Activated CD4-positive, alpha-beta T cell treated with anti-CD3 and anti-CD28 coated beads, Interleukin-2, amount 50 U/mL, for 24 hours (primary cell): ENCODE measurements at places on chromosomes 2 and 18.

DNA sequence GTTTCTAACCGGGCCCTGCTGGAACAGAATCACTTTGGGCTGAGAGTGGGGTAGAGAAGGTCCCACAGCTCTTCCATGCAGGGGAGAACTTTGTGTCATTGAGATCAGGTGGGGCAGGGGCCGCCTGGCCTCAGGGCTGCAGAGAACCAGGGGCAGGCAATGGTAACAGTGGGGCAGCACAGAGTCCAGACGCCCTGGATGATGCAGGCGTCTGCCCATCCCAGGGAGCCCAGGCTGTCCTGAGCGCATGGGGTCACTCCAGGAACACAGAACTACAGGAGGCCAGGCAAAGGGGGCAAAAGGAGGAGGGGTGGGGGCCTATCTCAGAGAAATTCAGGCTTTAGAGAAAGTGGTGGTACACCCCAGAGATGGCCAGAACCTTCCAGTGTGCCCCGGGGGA, 121.3 kb downstream of the NDUFA10 start:
- DNase-seq: no peak

GRCh38 chr2:23620841-23621341, 235.9 kb downstream of the KLHL29 start:
- DNase-seq: no peak

DNA sequence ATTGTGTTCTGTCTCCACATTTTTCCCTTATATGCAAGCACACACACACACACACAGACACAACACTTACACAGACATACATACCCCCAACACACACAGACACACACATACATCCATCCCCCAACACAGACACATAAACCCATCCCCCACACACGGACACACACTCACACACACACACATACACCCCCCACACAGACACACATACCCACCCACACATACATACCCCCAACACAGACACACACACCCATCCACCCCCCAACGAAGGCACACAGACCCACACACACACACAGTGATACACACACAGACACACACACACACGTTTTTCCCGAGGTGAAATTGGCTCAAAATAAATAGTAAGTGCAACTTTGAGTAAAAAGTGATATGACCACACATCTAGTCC, 41.6 kb upstream of the CUL3 start:
- DNase-seq: no peak

- DNase-seq: peak; percentile 30
These were observed 33.9 kb downstream of the BMP10 start for GRCh38 chr2:68837164-68837860.

- DNase-seq: no peak
These were observed 43.6 kb upstream of the VPS54 start for GRCh38 chr2:64062840-64063239.

GRCh38 chr2:181742922-181743722, 62.8 kb upstream of the NEUROD1 start:
- DNase-seq: no peak

DNA sequence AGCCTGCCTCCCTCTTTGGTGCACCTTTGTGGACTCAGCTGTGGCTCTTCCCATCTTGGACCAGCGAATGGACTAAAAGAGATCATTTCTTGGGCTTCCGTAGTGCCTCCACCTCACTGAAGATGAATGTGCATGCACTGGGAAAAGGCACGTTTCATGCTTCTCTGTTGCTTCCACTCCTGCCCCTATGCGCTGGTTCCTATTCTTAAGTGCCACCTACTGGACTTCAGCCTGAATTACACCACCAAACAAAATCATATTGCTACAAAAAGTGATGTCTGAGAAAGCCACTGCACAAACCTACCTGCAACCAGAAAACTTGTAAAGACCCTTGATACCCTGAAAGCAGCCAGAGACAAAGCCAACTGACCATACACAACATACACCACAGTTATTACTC, 695.6 kb downstream of the TSN start:
- DNase-seq: no peak
